ENCODE measurements at places on chromosomes 12 and 14.

- peak; percentile 66 for DNase-seq
Observed at GRCh38 chr12:7439579-7440505, 4.1 kb downstream of the CD163L1 start.

GRCh38 chr12:112842441-112842840 lies 50.9 kb downstream of the RPH3A start:
- no peak for DNase-seq

DNA sequence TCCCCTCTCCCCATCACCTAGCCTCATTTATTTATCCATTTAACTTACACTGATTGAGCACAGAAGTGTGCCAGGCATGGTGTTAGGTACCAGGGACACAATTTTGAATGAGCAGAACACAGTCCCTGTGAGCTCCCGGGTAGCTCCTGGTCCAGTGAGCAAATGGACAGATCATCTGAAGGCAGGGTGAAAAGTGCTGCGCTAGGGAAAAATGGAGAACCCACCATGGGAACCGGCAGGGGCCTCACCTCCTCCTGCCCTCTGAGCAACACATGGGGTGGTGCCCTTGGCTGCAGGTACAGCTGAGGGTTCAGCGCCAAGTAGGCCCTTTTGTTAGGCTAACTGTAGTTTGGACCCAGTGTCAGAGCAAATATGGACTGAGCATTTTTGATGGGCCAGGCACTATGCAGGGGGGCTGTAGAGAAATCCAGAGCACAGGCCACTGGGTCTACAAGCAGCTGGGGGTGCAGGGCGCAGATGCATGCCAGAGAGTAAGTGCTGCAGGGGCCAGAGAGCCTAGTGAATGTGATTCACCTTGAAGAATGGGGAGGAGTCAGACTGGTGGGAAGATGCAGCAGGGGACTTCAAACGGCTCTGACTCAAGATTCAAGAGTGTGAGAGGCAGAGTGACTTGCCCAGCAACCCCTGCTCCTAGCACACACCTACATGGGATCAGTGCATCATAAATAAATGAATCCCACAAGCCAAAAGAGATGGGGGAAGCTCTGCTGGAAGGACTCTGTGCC lies 28.2 kb downstream of the LTBP2 start:
- DNase-seq, result peak; percentile 45

- DNase-seq, result no peak
Observed at GRCh38 chr14:69629225-69630127, 18.1 kb downstream of the SUSD6 start.

DNA sequence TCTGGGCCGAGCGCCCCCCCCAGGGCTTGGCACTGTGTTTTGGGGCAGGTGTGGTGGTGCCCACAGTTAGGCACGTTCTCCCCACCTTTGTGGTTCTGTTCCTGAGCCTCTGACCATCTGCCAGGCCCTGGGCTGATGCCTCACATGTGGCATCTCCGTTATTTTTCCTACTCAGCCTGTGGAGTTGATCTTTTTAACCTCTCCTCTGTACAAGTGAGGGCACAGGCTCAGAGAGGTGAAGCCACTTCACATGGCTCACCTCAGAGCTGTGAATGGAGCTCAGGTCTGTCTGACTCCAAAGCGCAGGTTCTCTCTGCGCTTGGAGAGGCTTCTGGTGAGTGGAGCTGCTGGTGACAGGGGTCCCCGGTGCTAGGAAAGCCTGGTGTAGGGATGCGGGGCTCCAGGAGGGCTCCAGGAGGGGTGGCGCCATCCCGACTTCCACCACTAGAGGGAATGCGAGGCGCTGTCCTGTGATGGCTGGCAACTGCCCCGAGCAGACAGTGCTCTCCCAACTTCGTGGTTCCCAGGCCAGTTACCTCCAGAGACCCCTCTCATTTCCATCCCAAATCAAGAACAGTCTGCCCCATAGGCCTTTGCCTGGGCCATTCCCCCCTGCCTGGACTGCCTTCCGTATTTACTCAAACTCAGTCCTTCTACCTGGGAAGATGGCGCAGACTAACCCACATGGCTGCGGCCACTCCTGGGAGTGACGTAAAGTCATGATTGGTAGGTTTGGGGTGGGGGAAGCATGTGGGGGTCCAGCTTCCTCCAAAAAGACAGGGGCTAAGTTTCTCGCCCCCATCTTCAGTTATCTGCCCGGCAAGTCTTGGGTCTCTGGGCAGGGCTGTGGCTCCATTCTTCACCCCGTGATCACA lies 9.9 kb downstream of the BCL7A start:
- peak; percentile 27 for DNase-seq

GRCh38 chr12:9757433-9758025 lies 3.2 kb downstream of the CD69 start:
- DNase-seq, result no peak

DNA sequence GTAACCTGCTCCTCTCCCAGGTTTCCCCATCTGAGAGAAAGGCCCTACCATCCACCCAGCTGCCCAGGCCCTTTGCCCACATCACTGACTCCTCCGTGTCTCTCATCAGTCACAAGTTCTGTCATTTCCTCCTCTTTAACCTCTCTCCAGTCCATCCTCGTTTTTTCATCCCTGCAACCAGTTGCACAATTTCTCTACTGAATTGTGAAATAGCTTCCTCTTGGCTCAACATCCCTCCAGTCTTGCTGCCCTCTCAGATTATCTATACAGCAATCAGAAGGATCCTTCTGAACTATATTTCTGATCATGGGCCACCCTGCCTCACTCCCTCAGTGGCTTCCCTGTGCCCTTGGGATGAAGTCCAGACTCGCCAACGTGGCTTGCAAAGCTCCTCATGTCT lies 6.8 kb downstream of the FAM161B start:
- peak; percentile 18 for DNase-seq

- DNase-seq, result no peak
Observed at GRCh38 chr12:27109334-27110028, 27.1 kb upstream of the C12orf71 start.

GRCh38 chr12:131202592-131203378 lies 249.1 kb downstream of the ADGRD1 start:
- no peak for DNase-seq

- no peak for DNase-seq
Observed at GRCh38 chr14:64956697-64957406, 14.3 kb upstream of the GPX2 start.

GRCh38 chr12:30268041-30268440 lies 427.6 kb downstream of the IPO8 start:
- DNase-seq, result no peak

GRCh38 chr12:51482929-51483697 lies 58.5 kb downstream of the SLC4A8 start:
- no peak for DNase-seq

DNA sequence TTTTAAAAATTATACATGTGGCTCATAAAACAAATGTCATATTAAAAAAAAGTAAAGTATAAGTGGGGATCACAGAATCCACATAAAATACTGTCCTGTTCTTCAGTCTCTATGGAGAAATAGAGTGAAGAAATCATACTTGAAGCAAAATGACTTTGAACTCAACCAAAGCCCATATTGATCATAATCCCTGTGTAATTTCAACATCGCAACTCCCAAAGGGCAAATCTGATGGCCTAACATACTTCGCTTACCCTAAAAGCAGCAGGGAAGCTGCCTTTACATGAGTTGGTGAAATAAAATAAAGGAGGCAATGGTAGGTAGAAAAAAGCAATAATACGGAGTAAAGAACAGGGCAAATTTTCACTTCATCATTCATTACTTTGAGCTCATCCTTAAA lies 101.8 kb downstream of the CEP128 start:
- no peak for DNase-seq

GRCh38 chr12:52366738-52367485 lies at the start of gene KRT85:
Gene KRT85, minus strand, starts transcription at chr12:52367481. Its CDS starts 76 bp downstream, at chr12:52367405.
- no peak for DNase-seq

- DNase-seq, result no peak
Observed at GRCh38 chr12:101957252-101957959, 80.0 kb downstream of the DRAM1 start.

DNA sequence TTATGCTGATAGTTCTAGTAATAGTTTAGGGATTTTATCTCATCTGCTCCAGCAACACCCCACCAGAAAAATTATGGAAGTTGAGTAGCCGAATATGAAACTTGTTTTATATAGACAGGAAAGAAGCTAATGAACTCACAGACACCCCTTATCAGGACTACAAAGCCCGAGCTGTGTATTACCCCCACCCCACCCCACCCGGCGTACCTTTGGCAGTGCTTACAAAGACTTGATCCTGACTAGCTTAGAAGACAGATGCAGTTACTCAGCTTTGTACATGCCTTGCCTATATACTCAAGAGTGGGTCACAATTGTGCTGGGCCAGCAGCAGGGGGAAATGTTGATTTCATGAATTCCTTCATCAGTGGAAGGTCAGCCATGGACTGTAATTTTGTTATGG lies 22.4 kb downstream of the PROX2 start:
- no peak for DNase-seq

- no peak for DNase-seq
Observed at GRCh38 chr12:121543786-121544185, 37.0 kb downstream of the KDM2B start.

DNA sequence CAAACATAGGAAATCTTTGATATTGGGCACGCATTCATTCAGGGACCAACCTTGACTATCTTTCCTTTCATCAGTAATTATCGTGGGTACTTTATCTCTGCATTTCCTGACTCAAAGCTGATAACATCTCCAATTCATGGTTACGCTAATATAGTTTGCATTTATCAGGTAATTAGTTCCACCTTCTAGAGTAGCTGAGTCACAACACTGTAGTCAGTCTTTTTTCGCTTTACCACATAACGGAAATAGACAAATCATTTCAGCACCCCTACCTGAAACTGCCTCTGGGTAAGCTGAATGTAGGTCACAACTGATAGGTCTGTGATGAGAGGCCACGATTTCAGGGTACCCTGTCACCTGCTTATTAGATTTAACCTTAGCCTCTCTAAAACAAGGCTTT lies 36.7 kb upstream of the IL22 start:
- no peak for DNase-seq

GRCh38 chr14:50366115-50366514 lies 30.6 kb downstream of the CDKL1 start:
- no peak for DNase-seq

- DNase-seq, result no peak
Observed at GRCh38 chr12:104372721-104373335, 69.3 kb downstream of the EID3 start.

GRCh38 chr12:74626397-74626796 lies 88.8 kb downstream of the ATXN7L3B start:
- DNase-seq, result no peak

DNA sequence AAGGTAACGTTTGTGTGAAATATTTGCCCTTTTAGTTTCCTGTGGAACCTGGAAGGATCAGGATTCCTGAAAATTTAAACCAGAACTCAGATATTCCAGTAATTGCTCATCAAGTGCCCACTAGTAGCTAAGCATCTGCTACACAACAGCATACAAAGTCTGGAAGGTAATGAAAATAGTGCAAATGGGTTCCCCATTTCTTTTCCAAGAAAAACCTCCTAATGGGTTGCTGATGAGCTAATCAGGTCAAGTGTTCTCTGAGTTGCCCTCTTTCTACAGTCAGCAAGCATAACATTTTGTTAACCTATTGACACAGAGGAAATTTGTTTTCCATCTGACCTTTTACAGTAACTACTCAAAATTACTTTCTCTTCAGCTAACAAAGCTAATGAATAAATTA lies 83.6 kb upstream of the PMCH start:
- no peak for DNase-seq

DNA sequence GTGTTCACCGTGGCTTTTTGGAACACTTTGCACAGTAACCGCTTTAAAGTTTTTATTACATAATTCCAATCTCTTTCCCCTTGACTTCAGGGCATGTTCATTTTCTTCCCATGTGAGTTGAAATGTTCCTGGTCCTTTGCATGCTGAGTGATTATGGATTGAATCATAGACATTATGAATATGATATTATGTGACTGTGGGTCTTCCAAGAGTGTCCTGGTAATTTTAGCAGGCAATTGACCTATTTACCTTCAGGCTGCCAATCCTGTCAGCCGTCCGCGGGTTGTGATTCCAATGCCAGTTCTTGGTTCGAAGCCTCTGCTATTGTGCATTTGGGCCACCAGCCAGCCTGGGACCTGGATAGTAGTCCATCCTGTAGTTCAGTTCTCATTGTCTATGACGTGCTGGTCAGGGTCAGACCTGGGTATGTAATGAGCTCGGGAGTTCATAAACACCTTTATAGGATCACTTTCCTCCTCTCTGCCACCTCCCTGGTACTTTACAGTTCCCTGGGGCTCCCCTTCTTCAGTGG lies 32.6 kb upstream of the DDX11 start:
- no peak for DNase-seq
